T-helper 17 cell (primary cell): ENCODE measurements at places on chromosomes 1 and 21.

- no peak for DNase-seq
Observed at GRCh38 chr1:42442662-42443061, 13.2 kb downstream of the ZMYND12 start.

GRCh38 chr1:227946624-227947385 is 927 bp downstream of the WNT9A start:
- DNase-seq, result peak; percentile 42

GRCh38 chr1:218829097-218829496 is 344.6 kb upstream of the LYPLAL1 start:
- no peak for DNase-seq

GRCh38 chr1:174713796-174714195 is 266.0 kb downstream of the GPR52 start:
- no peak for DNase-seq

DNA sequence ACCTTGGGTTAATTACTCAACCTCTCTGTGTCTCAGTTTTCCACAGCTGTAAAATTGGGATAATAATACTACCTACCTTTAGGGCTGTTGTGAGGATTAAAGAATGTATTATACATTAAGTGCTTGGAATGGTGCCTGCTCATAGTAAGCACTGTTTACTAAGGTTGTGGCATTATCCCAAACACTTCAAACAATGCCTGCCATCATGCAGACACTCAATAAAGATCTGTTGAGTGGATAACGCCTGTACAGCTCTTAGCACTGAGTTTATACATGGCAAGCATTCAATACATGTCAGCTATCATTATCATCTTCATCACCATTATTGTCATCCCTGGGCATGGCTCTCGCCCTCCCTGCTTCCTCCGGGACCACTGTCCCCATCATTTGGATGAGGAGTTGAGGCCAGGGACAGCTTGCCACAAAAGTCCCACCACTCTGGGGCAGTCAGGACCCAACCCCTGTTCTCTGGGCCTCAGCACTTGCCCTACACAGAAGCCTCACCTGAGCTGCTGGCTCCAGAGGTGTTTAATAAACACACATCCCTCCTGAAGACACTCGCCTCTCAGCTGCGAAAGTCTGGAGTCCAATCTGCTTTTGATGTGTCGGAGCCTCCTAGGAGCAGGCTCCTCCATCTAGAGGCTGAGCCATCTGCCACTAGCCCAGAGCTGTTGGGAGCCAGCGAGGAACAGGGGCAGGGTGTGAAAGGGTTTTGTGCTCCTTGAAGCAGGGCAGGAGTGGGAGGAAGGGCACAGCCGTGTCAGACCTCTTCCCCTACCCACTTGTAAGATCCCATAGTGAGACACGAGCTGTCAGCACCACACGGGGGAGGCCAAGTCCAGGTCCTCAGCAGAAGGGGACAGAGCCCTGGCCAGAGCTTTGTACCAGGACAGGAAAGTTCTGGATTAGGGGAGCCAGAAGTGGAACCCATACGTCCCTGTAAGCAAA is 80.9 kb upstream of the ZC3H12A start:
- no peak for DNase-seq

- DNase-seq, result no peak
Observed at GRCh38 chr21:42374457-42374856, 8.1 kb upstream of the TFF1 start.

- no peak for DNase-seq
Observed at GRCh38 chr1:232627645-232628334, 2.1 kb downstream of the SIPA1L2 start.

DNA sequence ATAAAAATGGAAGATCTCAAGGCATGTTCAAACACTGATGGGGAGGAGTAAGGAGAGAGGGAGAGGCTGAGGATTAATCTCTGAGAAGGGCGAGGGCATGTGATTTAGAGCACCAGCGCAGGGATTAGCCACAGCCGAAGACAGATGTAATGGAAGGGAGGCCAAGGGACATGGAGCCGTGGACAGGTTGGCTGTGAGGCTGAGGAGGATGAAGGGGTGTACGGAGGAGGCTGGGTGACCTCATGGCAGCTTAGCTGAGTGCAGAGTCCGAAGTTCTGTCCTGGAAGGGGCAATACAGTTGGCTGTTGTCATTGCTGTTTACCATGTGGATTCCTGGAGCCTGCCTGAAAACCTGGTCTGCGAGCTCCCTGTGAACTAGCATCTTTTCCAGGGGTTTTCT is 342.8 kb downstream of the RPS6KC1 start:
- no peak for DNase-seq

DNA sequence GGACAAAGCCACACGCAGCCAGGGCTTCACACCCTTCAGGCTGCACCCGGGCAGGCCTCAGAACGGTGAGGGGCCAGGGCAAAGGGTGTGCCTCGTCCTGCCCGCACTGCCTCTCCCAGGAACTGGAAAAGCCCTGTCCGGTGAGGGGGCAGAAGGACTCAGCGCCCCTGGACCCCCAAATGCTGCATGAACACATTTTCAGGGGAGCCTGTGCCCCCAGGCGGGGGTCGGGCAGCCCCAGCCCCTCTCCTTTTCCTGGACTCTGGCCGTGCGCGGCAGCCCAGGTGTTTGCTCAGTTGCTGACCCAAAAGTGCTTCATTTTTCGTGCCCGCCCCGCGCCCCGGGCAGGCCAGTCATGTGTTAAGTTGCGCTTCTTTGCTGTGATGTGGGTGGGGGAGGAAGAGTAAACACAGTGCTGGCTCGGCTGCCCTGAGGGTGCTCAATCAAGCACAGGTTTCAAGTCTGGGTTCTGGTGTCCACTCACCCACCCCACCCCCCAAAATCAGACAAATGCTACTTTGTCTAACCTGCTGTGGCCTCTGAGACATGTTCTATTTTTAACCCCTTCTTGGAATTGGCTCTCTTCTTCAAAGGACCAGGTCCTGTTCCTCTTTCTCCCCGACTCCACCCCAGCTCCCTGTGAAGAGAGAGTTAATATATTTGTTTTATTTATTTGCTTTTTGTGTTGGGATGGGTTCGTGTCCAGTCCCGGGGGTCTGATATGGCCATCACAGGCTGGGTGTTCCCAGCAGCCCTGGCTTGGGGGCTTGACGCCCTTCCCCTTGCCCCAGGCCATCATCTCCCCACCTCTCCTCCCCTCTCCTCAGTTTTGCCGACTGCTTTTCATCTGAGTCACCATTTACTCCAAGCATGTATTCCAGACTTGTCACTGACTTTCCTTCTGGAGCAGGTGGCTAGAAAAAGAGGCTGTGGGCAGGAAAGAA is 8.1 kb downstream of the PSRC1 start:
- no peak for DNase-seq

DNA sequence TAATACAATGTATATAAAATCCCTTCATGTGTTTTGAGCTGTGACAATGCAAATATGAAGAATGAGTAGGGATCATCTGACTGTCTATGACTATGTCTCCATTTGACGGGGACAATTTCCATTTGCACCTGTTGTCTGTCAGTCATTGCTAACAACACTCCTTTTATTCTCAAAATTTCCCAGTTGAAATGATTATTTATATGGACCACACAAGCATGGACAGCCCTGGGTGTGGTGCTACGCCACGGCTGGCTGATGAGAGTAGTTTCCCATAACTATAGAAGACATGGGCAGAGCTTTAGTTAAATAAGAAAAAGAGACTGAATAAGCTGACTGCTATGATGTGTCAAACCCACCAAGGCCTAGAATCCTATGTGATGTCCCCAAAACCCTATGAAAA is 135.8 kb downstream of the MAP3K21 start:
- DNase-seq, result no peak

- no peak for DNase-seq
Observed at GRCh38 chr1:54312796-54313316, 93.3 kb downstream of the SSBP3 start.

DNA sequence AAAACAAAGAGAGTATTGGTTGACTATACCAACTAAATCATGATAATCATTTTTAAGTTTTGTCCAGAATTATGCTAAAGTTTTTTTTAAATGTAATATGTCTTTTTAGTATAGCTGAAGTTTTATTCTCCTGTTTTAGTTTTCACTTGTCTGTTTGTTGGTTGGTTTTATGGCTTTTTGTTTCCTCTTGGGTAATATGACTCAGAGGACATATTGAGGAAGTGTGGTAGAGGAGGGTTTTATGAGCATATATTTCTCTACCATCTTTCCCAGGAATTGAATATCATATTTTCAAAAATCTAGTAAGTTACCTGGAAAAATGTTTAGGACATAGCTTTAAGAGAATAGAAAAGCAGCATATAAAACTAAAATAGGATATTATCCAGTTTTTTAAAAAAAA is 68.6 kb upstream of the MCOLN3 start:
- no peak for DNase-seq

DNA sequence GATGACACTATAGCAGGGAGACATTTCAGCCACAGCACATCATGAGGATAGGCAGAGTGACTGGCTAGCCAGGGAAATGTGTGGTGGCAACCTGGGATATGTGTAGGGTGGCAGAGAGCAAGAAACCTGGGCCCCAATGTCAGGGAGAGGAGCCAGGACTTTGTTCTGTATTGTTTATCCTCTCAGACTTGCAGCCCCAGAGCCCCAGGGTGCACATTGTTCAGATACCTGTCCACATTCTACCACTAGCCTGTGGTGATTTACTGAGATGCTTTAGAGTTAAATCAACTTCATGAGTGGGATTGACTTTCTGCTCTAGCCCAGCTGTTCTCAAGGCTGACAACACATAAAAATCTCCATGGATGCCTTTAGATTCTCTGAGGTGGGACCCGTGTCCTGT is 61.5 kb downstream of the MAB21L3 start:
- no peak for DNase-seq
